ENCODE measurements at places on chromosomes 13 and 19. TPM values are rescaled to one million over a fixed set of nuclear protein-coding genes. Genes with fewer than 3 reads are reported as not detected.

The OVOL3 gene
- not detected for total RNA-seq

The SYT5 gene
- 16.4 TPM for total RNA-seq

The ZNF264 gene
- 90.5 TPM for total RNA-seq

The KCNC3 gene
- 4.7 TPM for total RNA-seq

The C19orf25 gene
- total RNA-seq, result 30.6 TPM

The SPRY2 gene
- 64.7 TPM for total RNA-seq

The SELENOW gene
- total RNA-seq, result 123 TPM

The COX6B2 gene
- total RNA-seq, result 0.60 TPM

The CALR gene
- total RNA-seq, result 471 TPM

The ZNF835 gene
- 12.2 TPM for total RNA-seq

The PPAN gene
- total RNA-seq, result 32.8 TPM

All from camera-type eye (tissue), 1 donor.